ENCODE measurements at places on chromosomes 5 and 9. TPM values are rescaled to one million over a fixed set of nuclear protein-coding genes. Genes with fewer than 3 reads are reported as not detected.

The IGFBPL1 gene
- not detected for total RNA-seq

The PCDHGC3 gene
- total RNA-seq: 51.5 TPM

The MED7 gene
- 8.1 TPM for total RNA-seq

The SIGMAR1 gene
- total RNA-seq: 99.2 TPM

The PRUNE2 gene
- total RNA-seq: 2.6 TPM

The PKD2L2 gene
- total RNA-seq: not detected

Data from epithelial cell of alveolus of lung (primary cell).